ENCODE measurements at places on chromosomes 5 and 9.

GRCh38 chr5:29150840-29151239 is 2042.6 kb upstream of the CDH6 start:
- no peak for DNase-seq

DNA sequence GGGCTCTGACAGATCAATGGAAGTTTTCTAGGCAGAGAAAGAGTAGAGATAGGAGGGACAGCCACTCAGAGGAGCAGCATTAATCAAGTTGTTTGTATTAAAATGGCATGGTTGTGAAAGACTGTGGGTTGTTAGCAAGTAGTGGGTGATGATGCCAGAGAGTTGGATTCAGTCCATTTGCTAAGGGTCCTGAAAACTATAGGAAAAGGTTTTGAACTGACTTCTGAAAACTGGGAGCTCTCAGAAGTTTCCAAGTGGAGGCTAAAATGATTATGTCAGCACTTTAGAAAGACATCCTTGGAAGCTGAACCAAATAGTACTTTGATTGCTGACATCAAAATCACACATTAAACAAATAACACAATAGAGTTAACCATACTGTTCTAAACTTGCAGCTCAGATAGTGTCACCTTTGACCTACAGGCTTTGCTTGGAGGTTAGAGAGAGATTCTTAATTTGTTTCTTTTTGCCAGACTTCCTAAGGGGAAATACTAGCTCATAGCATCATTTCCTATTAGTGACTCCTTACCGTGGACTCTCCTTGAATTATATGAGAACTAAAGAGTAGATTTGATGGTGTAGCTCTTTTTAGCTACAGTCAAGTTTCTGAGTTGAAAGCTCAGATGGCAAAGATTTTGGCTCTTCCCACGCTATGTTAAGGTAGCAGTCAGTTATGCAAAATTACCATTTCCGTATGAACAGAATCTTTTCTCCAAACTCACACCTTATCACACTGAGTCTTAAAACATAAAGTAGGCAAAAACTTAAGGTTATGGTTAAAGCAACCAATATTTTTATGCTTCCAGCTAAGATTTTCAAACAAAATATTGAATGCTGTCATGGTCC is 277.1 kb downstream of the NR3C1 start:
- DNase-seq = no peak

- no peak for DNase-seq
These were observed 647 bp downstream of the FREM1 start for GRCh38 chr9:14909601-14909960.

DNA sequence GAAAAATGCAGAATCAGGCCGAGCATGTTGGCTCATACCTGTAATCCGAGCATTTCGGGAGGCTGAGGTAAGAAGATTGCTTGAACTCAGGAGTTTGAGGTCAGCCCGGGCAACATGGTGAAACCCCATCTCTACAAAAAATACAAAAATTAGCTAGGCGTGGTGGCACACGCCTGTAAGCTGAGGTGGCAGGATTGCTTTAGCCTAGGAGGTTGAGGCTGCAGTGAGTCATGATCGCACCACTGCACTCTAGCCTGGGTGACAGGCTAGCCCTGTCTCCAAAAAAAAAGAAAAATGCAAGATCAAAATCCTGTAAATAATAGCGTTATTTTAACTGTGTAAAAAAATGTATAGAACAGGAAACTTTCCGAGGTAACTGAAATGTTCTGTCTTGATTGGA is 39.4 kb downstream of the RNF44 start:
- DNase-seq = no peak

- no peak for DNase-seq
These were observed 60.4 kb upstream of the RGMB start for GRCh38 chr5:98713027-98713426.

DNA sequence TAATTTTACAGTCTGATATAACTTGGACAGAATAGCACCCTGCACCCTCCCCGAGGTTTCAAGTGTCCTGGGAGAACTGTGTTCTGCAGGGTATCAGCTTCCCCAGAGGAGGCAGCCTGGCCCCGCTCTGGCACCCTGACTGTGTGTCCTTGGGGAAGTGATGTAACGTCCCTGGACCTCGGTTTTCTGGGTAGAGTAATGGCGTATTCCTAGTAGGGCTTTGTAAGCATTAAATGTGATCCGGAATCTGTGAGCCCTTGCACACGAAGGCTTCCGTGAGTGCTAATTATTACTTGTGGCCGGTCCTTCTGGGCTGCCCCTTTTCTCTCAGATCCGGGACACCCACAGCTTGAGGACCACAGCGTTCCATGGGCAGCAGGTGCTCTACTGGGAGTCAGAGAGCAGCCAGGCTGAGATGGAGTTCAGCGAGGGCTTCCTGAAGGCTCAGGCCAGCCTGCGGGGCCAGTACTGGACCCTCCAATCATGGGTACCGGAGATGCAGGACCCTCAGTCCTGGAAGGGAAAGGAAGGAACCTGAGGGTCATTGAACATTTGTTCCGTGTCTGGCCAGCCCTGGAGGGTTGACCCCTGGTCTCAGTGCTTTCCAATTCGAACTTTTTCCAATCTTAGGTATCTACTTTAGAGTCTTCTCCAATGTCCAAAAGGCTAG is 1.0 kb upstream of the CACFD1 start:
- no peak for DNase-seq

- DNase-seq = no peak
These were observed 429.3 kb downstream of the TMEM232 start for GRCh38 chr5:110297152-110297670.

DNA sequence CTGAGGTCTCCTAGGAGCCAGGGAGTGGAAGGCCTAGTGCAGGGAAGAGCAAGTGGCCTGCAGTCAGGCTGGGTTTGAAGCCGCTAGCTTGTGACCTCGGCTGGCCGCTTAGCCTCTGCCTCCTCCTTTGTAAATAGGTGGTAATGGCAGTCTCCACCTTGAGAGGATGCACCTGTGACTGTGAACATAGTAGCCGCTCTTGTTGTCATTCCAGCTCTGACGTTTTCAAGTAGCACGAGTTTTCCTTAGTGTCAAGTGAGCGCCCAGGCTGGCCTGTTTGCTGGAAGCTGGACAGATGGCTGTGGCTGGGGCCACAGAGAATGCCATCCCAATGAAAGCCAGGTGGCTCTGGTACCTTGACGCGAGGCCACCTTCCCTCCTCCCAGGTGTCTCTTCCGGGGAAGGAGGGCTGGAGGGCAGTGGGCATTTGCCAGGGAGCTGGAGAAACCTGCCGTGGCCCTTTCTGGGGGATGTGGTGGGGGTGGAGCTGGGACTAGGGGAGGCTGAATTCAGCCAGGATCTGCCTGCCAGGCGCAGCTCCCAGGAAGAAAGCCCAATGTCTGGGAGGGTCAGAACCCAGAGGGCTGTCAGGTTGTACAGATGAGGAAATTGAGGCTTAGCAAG is 2.5 kb downstream of the ASS1 start:
- no peak for DNase-seq

GRCh38 chr5:76642390-76643040 is 19.3 kb upstream of the F2RL2 start:
- DNase-seq = no peak

Data from NCI-H1092 (cell line).